ENCODE measurements at places on chromosomes 13 and 19.

- DNase-seq: no peak
These were observed 34.1 kb downstream of the INSR start for GRCh38 chr19:7260161-7260560.

DNA sequence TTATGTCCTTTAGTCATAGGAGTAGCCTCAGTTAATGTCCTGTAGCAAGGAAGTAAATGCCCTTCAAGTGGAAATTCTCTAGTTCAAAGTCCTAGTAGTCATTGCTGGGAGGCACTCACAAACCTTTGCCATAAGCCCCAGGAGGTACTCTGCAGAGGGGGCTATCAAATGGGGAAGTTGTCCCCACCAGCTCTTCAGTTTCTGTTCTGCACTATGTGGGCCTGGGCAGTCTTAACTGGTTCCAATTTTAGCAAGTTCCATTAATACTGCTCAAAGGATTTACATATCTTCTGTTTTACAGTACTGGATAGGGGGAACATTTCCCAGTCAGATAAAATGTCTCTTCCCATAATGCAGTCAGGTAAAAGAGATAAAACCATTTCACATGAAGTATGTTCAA lies 101.3 kb downstream of the B3GLCT start:
- DNase-seq: no peak

DNA sequence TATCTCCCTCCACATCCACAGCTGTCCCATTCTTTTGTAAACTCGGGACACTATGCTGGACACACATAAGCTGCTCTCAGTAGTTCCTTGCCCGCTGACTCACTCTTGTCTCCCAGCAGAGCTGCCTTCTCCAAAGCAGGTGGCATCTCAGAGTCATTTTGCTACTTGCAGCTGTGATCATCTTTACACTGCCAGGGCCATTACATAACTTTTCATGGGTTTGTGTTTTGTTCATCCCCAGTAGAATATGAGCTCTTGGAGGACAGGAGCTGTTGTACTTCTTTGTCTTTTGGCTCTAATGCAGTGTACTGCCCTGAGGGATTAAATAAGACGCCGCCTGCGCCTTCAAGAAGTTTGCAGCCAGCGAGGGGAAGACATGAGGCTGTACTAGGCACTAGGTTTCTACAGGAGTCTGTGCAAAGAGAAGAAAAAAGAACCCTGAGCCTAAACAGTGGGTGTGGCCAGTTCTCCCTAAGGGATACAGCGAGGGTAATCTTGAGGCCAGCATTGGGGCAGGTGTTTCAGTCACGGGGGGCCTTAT lies 40.8 kb upstream of the GPR183 start:
- DNase-seq: no peak

GRCh38 chr13:88676016-88676415 lies 1004.8 kb downstream of the SLITRK5 start:
- DNase-seq: no peak

DNA sequence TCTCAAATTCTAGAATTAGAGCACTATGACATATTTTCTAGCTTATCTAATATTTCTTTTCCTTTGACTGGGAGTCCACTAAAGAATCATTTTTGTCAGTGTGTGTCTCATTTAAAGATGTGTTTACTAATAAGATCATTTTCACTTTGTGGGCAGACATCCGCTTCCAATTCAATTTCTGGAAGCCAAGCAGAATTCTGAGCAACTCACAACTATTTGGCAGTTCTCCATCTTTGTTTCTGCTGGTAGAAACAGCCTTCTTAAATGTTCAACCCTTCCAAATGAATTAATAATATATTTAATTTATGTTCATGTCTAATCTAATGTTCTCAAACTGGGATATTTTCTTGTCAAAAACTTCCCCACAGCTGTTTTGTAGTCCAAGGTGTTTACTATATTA lies 411.8 kb downstream of the KCTD12 start:
- DNase-seq: no peak

DNA sequence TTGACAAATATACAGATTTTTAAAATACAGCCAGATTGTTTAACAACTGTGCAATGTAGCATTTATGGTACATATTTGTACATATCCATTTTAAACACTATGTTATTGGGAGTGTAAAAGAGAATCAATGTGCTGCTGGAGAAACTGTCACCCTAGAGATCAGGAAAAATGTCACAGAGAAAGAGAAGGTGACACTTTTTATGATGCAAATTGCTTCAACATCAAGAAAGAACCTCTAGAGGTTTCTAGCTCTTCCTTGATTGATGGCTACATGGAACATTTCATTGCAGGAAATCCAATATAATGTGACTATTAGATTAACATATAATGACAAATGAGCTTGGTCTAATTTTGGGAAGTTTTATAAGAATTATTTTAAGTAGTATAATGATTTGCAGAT lies 1491.2 kb upstream of the PCDH20 start:
- no peak for DNase-seq

DNA sequence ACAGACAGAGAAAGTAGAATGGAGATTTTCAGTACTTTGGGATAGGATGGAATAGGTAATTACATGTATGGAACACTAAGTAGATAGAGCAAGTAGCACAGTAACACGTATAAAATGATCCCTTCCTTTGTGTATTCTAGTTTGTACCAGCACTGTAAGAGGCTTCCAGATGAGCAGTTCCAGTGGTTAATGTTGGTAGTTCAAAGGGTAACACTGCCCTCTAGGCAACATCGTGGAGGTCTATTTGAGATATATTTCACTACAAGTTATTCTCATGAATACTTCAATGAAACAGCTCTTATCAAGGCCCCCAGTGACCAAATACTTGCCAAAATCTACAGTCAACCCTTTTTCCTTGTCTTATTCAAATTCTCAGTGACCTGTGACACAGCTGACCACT lies 13.5 kb upstream of the ZNF563 start:
- no peak for DNase-seq

- DNase-seq: no peak
These were observed 3.7 kb upstream of the IRS2 start for GRCh38 chr13:109790086-109790485.

GRCh38 chr13:25587326-25587980 lies 215.7 kb downstream of the ATP8A2 start:
- DNase-seq: no peak

GRCh38 chr13:97256343-97256783 lies 34.2 kb downstream of the MBNL2 start:
- DNase-seq: no peak

- no peak for DNase-seq
These were observed 1.1 kb upstream of the GTF3A start for GRCh38 chr13:27423333-27423732.

DNA sequence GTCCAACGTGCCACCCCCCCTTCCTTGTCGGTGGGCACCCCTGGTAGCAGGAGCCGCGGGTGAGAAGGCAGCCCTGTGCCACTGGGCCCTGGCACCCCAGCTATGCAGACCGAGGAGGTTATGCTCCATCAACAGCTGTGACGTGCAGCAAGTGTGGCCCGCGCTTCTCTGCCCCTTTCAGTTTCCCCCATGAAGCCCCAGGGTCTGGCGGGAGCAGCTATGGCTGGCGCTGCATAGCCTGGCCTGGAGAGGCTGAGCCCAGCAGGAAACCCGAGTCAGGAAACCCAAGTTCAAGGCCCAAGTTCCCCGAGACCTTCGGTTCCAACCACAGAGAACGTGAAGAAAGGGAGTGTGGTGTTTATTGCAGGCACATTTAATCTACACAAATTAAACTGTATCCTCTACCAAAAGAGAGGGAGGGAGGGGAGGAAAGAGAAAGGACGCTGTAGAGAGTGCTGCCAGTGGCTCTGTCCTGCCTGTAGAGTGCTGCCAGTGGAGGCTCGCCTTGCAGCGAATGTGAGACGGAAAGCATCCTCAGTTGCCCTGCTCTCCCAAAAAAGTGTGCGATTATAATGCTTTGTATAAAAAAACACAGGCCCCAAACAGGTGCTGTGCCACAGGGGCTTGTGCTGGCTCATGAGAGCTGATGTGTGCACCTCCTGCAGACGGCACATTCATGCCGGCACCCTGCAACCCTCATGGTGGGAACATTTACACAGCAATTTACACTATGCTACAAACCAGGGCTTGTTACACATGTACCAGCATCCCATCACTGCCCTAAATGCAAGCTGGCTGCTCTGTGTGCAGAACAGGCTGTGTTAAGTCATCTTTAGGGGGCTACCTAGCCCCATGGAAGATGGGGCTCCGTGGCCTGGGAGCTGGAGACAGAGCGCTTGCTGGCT lies 16.3 kb downstream of the POP4 start:
- DNase-seq: no peak

- DNase-seq: no peak
These were observed 4.1 kb downstream of the SWSAP1 start for GRCh38 chr19:11378319-11379189.

- no peak for DNase-seq
These were observed 8.7 kb downstream of the DDX49 start for GRCh38 chr19:18928018-18928805.

DNA sequence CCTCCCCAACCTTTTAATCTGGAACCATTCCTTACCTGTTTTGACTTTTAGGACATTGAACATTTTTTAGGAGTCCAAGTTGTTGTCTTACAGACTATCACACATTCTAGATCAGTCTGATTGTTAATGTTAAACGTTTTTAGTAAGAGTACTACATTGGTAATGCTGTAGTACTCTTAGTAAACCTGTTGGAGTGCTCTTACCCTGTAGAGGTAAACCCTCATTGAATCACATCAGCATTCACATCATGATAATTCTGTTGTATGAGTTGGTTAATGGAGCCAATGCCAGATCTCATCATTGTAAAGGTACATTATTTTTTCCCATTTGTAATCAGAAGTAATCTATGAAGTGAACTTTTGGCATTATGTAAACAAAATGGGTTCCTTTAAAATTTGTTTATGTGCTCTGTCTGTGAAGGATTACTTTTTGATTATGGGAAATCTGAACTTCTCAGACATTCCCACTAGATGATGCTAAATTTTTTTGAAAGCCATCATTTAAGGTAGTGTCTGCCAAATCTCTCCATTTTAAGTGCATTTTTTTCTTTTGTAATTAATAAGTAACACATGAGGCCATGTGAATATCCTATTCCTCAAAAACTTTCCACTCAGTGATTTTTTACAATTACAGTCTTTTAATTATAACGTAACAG lies 55.2 kb downstream of the VWA8 start:
- no peak for DNase-seq

DNA sequence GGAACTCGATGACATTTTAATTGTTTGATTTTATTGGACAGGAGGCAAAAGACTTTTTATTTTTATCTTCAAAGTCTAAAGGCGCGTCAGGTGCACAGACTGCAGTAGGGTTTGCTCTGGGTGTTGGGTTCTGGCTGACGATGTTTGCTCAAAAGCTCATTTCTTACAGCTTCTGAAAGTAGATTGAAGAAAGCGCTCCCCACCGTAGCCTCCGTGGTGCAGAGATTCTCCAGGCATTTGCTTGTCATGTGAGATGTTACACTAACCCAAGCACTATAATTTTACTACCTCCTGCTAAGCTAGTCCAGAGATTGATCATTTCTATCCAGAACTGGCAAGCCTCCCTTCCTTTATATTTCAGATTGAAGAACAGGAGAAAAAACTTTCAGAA lies 14.5 kb upstream of the ATP11A start:
- no peak for DNase-seq

- no peak for DNase-seq
These were observed 540.5 kb downstream of the PCDH9 start for GRCh38 chr13:66689628-66690027.

- DNase-seq: no peak
These were observed 333.2 kb downstream of the DNAJC15 start for GRCh38 chr13:43356567-43356966.

DNA sequence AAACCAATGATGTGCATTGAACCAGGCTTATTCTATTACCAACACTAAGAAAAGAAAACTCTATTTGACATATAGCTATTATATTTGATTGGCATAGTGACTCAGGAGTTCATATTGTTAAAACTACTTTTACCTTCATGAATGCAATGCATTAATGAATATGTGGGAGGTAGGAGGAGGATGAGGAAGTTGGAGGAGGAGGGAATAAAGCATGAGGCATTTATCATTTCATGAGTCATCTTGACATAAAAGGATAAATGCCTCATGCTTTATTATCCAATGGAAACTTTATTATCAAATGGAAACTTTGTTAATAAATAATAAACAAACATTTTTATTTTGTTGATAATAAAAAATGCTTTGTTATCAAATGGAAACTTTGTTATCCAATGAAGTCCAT lies 116.5 kb downstream of the SPRY2 start:
- no peak for DNase-seq

- no peak for DNase-seq
These were observed 142.7 kb downstream of the SUCLA2 start for GRCh38 chr13:47858042-47859025.

- no peak for DNase-seq
These were observed 1.4 kb downstream of the HNRNPUL1 start for GRCh38 chr19:41265395-41266153.

DNA sequence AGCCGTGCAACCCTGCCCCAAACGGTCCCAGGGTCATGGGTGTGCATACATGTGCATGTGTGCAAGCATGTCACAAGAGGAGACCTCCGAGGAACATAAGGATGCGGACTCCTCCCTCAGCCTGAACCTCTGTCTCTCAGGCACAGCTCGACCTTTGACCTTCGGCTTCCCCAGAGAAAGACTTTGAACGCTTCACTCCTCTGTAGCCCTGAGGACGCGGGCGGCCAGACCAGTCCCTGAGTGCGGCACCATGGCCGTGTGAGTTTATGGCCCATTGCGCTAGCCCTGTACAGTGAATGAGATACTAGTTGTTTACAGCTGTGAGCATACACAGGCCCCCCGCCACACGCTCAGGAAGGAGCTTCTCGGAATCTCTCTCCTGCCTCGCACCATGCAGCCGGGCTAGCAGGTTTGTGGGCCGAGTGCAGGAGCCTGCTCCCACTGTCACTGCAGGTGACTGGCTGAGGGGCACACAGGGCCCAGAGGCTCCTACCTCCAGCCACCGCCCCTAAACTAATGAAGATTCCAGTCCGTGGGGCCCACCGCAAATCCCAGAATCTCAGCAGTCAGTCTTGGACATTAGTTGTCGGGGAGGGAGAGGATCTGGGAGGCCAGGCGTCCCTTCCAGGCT lies 10.8 kb downstream of the RASA3 start:
- no peak for DNase-seq

DNA sequence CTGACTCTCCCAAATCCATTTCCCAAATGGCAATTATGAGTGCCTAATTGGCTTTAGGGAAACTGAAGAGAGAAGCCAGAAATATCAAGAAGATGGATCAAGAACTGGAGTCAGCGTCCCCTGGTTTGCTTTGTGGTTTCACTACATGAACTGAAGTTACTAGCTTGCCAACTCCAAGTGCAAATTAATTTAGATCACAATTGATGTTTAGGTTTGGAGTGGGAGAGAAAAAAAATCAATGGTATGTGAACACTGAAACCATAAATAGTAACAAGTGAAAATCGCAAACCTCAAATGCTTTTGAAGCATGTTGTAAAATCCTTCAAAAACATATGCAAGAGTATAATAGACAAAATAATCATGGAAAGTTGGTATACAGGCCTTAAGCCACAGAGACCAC lies 1528.6 kb upstream of the SLC10A2 start:
- DNase-seq: no peak

GRCh38 chr19:944663-945241 lies 18.9 kb downstream of the ARID3A start:
- no peak for DNase-seq

- DNase-seq: no peak
These were observed 1599.2 kb downstream of the OLFM4 start for GRCh38 chr13:54627646-54628372.
